ENCODE measurements at places on chromosomes 2 and 18. TPM values are rescaled to one million over a fixed set of nuclear protein-coding genes. Genes with fewer than 3 reads are reported as not detected.

DNA sequence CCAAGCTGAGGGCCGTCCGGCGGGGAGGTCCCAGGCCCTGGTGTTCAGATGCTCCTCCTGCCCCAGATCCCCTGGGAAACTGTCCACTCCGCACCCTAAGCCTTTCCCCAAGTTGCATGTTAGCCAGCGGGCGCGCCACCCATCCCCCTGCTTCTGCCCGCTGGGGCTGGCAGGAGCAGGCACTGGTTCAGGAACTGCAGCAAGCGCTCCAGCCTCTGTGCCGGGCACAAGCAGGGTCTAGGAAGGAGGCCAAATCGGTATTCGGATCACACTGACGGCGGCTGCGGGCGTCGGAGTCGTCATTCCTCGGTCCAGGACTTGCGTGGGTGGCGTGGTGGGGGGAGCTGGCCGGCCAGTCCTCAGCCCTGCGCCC, 53.7 kb downstream of the FAM168B start:
- peaks cover under 1% of the 10 kb centered on the region for H3K27me3 ChIP-seq
- DNase-seq = no peak
- no peak overlapping the region for H3K27ac ChIP-seq

Gene OR6B2
- not detected for total RNA-seq

DNA sequence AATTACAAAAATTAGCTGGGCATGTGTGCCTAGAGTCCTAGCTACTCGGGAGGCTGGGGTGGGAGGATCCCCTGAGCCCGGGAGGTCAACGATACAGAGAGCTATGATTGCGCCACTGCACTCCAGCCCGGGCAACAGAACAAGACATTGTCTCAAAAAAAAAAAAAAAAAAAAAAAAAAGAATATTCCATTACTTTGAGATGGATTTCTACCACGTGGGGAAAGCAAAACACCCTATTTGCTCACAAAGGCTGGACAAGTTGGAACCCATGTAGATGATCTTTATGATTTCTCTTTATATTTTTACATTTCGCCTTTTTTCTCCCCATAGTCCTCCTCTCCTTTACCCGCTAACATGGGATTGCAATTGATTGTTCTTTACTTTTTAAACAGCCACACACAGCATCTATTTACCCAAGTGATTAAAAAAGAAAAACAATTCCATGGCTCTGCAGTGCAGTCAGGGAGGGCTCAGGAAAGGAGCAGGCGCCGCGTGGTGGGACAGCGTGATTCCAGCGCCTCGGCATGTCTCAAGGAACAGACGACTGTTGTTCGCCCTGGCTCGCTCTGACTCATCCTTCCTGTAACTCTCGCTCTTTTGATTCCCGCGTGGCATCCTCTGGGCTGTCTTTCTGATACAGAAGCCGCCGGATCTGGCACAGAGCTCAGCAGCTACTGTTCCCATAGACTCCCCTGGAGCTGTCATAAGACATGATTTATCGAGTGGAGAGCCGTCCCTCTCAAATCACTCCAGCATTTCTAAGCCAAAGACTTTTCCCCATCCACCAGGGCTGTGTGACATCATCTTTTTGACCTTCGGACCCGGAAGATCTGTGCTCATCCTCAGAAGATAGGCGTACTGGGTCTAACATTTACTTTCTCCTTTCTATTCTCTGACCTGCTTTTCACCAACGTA, 230.4 kb upstream of the AGAP1 start:
- DNase-seq = peak; percentile 62
- H3K4me3 ChIP-seq = peak overlapping the region; percentile 79
- peaks cover 78% of the 10 kb centered on the region for H3K4me1 ChIP-seq
- H3K27ac ChIP-seq = peak overlapping the region; percentile 98

DNA sequence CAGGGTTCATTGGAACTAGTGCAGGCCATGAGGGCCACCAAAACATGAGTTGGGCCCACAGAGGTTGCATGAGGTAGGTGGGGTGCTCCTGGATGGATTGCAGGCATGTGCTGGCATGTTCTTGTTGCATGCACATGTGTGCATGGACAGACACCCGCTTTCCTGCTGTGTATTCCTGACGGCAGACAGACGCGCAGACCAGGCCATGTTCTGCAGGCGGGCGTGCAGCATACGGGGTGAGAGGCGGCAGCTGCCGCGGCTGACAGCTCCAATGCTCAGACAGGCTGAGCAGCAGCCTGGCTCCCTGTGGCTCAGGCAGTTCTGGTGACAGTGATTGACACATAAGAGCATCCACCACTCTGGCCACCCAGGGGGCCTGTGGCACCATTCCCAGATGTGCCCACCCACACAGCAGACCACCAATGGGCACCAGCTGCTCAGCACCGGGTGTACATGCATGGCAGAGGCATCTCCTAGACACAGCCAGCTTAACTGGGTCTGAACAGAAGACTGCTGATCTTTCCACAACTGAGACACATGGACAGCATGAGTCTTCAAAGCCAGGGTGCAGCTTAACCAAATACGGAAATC, 21.2 kb downstream of the HS1BP3 start:
- H3K27ac ChIP-seq = no peak overlapping the region
- H3K27me3 ChIP-seq = peaks cover 2% of the 10 kb centered on the region
- DNase-seq = no peak

Measured in neural crest cell (in vitro differentiated cells).